ENCODE measurements at places on chromosomes 7 and 10.
A peak's percentile ranks its signal among the peaks of the same experiment; 100 is the strongest.

- H3K27me3 ChIP-seq = no peaks in the 10 kb centered on the region
- no peaks in the 10 kb centered on the region for H3K36me3 ChIP-seq
- no peak for DNase-seq
- H3K4me1 ChIP-seq = no peaks in the 10 kb centered on the region
- no peak overlapping the region for H3K27ac ChIP-seq
Measured at GRCh38 chr10:128398999-128399398, 272.8 kb upstream of the MKI67 start.

DNA sequence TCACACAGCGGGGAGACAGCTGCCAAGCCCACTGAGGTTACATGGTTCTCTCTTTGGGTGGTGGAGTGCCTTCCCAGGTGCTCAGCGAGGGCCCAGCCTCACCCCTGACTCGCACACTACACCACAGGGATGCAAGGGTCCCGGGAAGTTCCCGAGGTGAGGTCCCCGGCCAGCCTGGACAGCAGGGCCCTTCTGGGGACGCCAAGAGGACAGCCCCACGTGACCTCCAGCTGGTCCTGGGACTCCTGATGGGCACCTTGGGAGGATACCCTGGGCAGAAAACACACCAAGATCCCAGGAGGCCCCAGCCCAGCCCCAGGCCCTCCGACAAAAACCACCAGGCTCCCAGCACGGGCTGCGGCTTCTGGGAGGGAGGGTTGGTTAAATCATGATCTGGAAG, 8.3 kb downstream of the MICALL2 start:
- H3K27ac ChIP-seq = no peak overlapping the region
- no peaks in the 10 kb centered on the region for H3K4me1 ChIP-seq
- H3K4me3 ChIP-seq = no peak overlapping the region
- no peak for DNase-seq

DNA sequence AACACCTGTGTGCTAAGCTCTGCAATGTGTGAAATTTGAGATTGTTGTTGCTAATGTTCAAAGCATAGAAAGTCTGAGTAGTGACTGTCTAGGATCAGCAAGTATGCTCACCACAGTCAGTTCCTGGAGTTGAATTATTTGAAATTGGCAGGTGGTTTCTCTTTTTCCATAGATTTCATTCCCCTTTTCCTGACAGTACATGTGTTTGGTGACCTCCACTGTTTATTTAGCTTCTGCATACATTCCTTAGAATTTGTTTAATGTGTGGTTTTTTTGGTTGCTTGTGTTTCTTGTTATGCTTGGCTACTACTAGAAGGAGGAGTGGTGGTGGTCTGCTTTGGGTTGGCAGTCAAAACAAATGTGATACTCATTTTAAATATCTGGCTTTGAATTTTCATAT, 52.3 kb downstream of the FOXP2 start:
- no peaks in the 10 kb centered on the region for H3K4me1 ChIP-seq
- no peaks in the 10 kb centered on the region for H3K27me3 ChIP-seq
- no peak overlapping the region for H3K27ac ChIP-seq
- H3K4me3 ChIP-seq = no peak overlapping the region
- no peak for DNase-seq
- no peaks in the 10 kb centered on the region for H3K36me3 ChIP-seq

- no peaks in the 10 kb centered on the region for H3K36me3 ChIP-seq
- peaks cover 14% of the 10 kb centered on the region for H3K27me3 ChIP-seq
- H3K27ac ChIP-seq = no peak overlapping the region
- H3K4me3 ChIP-seq = no peak overlapping the region
- no peaks in the 10 kb centered on the region for H3K4me1 ChIP-seq
Measured at GRCh38 chr10:116287906-116288501, 15.0 kb upstream of the GFRA1 start.

GRCh38 chr7:48337012-48337621, 165.9 kb downstream of the ABCA13 start:
- no peak for DNase-seq
- no peaks in the 10 kb centered on the region for H3K4me1 ChIP-seq
- no peaks in the 10 kb centered on the region for H3K27me3 ChIP-seq
- no peak overlapping the region for H3K4me3 ChIP-seq

- no peaks in the 10 kb centered on the region for H3K27me3 ChIP-seq
- H3K36me3 ChIP-seq = no peaks in the 10 kb centered on the region
- no peaks in the 10 kb centered on the region for H3K4me1 ChIP-seq
- DNase-seq = no peak
- H3K27ac ChIP-seq = no peak overlapping the region
Measured at GRCh38 chr7:34558022-34558421, 100.0 kb upstream of the NPSR1 start.

- peaks cover 12% of the 10 kb centered on the region for H3K27me3 ChIP-seq
- no peaks in the 10 kb centered on the region for H3K36me3 ChIP-seq
- H3K4me3 ChIP-seq = peak overlapping the region; percentile 19
Measured at GRCh38 chr10:62384057-62384446, 9.9 kb downstream of the ZNF365 start.

- H3K27ac ChIP-seq = no peak overlapping the region
- no peaks in the 10 kb centered on the region for H3K4me1 ChIP-seq
- H3K36me3 ChIP-seq = no peaks in the 10 kb centered on the region
Measured at GRCh38 chr10:27618036-27618615, 114.0 kb downstream of the RAB18 start.

GRCh38 chr10:34768261-34768971, 46.7 kb downstream of the PARD3 start:
- DNase-seq = no peak
- H3K4me1 ChIP-seq = no peaks in the 10 kb centered on the region
- H3K27me3 ChIP-seq = peaks cover 6% of the 10 kb centered on the region
- no peaks in the 10 kb centered on the region for H3K36me3 ChIP-seq
- no peak overlapping the region for H3K4me3 ChIP-seq

- no peaks in the 10 kb centered on the region for H3K27me3 ChIP-seq
- no peak for DNase-seq
- H3K4me1 ChIP-seq = peaks cover 11% of the 10 kb centered on the region
- no peaks in the 10 kb centered on the region for H3K36me3 ChIP-seq
- no peak overlapping the region for H3K4me3 ChIP-seq
- H3K27ac ChIP-seq = no peak overlapping the region
Measured at GRCh38 chr7:151692721-151693120, 173.0 kb upstream of the RHEB start.

DNA sequence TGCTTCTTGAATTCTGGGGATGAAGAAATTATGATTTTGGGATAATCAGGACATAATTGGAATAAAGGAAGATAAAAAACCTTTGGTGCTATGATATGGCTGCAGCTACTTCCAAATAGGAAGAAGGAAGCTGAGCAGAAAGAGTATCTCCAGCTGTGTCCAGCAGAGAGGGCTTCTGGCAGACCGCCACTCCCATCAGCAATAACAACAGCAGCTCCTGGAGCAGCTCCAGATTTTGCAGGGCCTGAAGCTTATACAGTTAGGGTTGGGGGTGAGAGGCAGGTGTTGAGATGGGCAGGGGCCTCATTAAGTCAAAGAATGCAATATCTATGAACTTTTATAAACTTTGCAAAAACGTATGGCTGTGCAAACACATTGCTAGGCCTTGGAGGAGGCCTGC, 62.3 kb downstream of the C10orf120 start:
- no peak overlapping the region for H3K4me3 ChIP-seq
- no peaks in the 10 kb centered on the region for H3K27me3 ChIP-seq
- no peaks in the 10 kb centered on the region for H3K36me3 ChIP-seq
- H3K4me1 ChIP-seq = no peaks in the 10 kb centered on the region
- no peak for DNase-seq

DNA sequence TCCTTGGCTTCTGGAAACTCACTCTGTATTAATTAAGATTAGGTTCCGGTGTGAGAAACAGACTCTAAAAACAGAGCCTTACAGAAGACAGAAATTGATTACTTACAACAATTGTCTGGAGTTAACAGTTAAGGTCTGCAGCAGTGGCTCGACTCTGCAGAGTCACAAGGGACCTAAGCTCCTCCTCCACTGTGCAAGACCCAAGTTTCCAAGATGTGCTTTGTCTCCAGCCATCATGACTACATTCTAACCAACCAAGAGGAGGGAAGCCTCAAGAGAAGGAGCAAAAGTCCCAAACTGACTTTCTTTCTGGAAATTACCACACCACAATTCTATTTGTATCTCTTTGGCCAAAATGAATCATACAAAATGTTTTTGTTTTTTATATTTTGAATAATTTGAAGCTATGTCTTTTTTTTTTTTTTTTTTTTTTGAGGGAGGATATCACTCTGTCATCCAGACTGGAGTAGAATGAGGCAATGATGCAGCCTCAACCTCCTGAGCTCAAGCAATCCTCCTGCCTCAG, 14.2 kb upstream of the ODAD2 start:
- H3K27ac ChIP-seq = no peak overlapping the region
- no peaks in the 10 kb centered on the region for H3K36me3 ChIP-seq
- H3K4me3 ChIP-seq = no peak overlapping the region
- H3K27me3 ChIP-seq = peaks cover 41% of the 10 kb centered on the region
- DNase-seq = no peak

DNA sequence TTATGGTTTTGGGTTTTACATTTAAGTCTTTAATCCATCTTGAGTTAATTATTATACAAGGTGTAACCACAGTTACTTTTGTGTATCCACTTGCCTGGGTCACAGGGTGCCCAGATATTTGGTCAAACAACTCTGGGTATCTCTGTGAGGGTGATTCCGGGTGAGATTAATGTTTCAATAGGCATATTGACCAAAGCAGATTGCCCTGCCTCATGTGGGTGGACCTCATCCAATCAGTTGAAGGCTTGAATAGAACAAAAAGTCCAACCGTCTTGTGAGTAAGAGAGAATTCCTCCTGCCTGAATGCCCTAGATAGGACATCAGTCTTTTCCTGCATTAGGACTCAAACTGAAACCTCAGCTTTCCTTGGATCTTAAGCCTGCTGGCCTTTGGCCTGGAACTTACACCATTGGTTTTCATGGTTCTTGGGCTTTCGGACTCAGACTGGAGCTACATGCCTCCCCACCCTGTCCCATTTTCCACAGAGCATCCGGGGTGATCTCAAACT, 68.9 kb upstream of the ST8SIA6 start:
- H3K4me1 ChIP-seq = peaks cover 1% of the 10 kb centered on the region
- no peak for DNase-seq
- no peaks in the 10 kb centered on the region for H3K36me3 ChIP-seq
- H3K4me3 ChIP-seq = no peak overlapping the region

- no peak overlapping the region for H3K4me3 ChIP-seq
- peaks cover 33% of the 10 kb centered on the region for H3K27me3 ChIP-seq
- DNase-seq = no peak
- H3K27ac ChIP-seq = no peak overlapping the region
- H3K4me1 ChIP-seq = peaks cover 4% of the 10 kb centered on the region
- no peaks in the 10 kb centered on the region for H3K36me3 ChIP-seq
Measured at GRCh38 chr10:43667761-43668386, 19.2 kb upstream of the ZNF32 start.

- no peak overlapping the region for H3K4me3 ChIP-seq
- no peaks in the 10 kb centered on the region for H3K27me3 ChIP-seq
- no peaks in the 10 kb centered on the region for H3K36me3 ChIP-seq
- no peak overlapping the region for H3K27ac ChIP-seq
- peaks cover 4% of the 10 kb centered on the region for H3K4me1 ChIP-seq
Measured at GRCh38 chr7:4068286-4068685, 613.8 kb upstream of the FOXK1 start.

DNA sequence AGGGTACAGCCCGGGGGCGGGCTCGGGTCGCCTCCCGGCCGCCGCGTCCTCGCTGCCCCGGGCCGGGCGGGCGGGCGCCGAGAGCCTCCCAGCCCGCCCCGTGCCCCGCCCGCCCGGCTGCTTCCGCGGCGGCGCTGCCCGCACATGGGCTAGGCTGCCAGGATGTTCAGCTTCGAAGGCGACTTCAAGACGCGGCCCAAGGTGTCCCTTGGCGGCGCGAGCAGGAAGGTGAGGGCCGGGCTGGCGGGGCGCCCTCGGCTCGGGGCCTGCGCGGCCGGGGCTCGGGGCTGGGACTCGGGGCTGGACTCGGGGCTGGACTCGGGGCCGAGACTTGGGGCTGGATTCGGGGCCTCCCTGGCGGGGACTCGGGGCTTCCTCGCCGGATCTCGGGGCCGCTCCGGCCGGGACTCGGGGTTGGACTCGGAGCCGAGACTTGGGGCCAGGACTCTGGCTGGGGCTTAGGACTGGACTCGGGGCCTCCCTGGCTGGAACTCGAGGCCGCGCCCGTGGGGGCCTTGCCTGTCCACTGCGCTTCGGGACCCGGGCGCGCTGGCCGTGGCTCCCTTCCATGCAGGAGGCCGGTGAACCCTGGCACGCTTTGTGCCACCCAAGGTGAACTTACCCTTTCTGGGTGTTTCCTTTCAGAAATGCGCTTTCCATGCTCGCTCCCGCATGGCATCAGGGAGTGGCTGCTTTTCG, 534 bp downstream of the UBE3C start:
- peaks cover 39% of the 10 kb centered on the region for H3K36me3 ChIP-seq
- peaks cover 43% of the 10 kb centered on the region for H3K4me1 ChIP-seq
- no peaks in the 10 kb centered on the region for H3K27me3 ChIP-seq

DNA sequence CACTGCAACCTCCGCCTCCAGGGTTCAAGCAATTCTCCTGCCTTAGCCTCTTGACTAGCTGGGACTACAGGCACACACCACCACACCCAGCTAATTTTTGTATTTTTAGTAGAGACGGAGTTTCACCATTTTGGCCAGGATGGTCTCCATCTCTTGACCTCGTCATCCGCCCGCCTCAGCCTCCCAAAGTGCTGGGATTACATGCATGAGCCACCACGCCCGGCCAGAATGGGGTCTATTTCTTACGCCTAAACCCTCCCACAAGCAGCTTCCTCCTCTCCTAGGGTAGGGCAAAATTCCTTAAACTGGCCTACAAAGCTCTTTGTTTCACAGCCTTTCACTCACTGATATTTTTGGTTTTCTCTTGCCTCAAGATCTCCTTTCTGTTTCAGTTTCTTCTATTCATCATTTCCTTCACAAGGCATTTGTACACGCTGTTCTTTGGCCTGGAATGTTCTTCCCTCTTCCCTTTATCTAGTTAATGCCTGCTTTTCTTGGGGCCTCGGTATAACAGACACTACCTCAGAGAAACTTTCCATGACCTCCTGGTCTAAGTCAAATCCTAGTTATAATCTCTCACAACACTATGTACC, 6.7 kb downstream of the CPEB3 start:
- no peaks in the 10 kb centered on the region for H3K27me3 ChIP-seq
- H3K36me3 ChIP-seq = no peaks in the 10 kb centered on the region
- no peak for DNase-seq

DNA sequence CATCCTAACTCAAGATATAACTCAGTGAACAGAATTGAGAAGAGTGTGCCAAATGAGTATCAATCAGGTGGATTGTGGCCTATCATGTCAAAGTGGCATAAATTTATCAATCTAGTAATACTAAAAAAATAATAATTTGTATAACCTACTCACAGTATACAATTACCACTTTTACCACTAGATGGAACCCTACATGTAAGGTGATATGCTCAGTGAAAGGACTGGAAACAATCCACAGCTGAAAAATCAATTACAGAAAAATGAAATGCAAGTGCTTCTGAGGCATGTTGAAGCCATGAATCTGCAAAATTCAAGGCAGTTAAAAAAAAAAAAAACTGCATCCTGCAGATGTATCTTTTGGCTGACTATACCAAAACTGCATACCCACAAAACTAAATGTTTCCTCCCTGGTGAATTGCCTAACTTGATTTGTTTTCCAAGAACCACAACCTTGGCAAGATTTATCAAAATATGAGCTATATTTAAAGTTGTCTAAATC, 13.9 kb downstream of the ARHGAP19 start:
- no peak for DNase-seq
- no peaks in the 10 kb centered on the region for H3K27me3 ChIP-seq
- no peak overlapping the region for H3K27ac ChIP-seq
- H3K4me1 ChIP-seq = peaks cover 20% of the 10 kb centered on the region
- peaks cover 4% of the 10 kb centered on the region for H3K36me3 ChIP-seq

- H3K4me3 ChIP-seq = no peak overlapping the region
- no peaks in the 10 kb centered on the region for H3K36me3 ChIP-seq
- no peak for DNase-seq
- peaks cover 25% of the 10 kb centered on the region for H3K4me1 ChIP-seq
- no peak overlapping the region for H3K27ac ChIP-seq
Measured at GRCh38 chr10:69576334-69577011, 3.3 kb upstream of the NEUROG3 start.

Measured in activated naive CD8-positive, alpha-beta T cell treated with anti-CD3 and anti-CD28 coated beads, Interleukin-2, amount 50 U/mL, for 24 hours (primary cell).